Kidney (tissue), 22 donors: ENCODE measurements at places on chromosomes 3 and 15.

DNA sequence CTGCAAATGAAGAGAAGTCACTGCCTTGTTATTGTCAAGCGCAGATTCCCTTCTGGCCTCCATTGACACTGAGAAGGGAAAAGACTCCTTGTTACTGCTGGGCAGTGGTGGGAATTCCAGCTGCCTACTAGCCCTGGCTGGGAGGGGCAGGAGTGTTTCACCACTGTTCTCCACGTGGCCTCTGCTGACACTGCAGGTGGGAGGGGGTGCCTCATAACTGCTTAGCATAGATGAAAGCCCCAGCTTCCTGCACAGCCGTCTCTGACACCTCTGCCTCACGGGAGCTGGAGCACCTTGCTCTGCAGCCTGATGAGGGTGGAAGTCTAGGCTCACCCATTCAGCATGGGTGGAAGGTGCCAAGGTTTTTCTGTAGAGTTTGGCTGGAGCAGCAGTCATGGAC is 52.1 kb downstream of the TM2D3 start:
- H3K4me3 ChIP-seq: no peak overlapping the region
- H3K27ac ChIP-seq: no peak overlapping the region
- H3K27me3 ChIP-seq: no peaks in the 10 kb centered on the region
- no peaks in the 10 kb centered on the region for H3K36me3 ChIP-seq
- DNase-seq: no peak

- H3K4me3 ChIP-seq: no peak overlapping the region
- H3K4me1 ChIP-seq: no peaks in the 10 kb centered on the region
- H3K27ac ChIP-seq: no peak overlapping the region
- DNase-seq: no peak
Observed at GRCh38 chr15:42058791-42059190, 35.6 kb downstream of the PLA2G4D start.

DNA sequence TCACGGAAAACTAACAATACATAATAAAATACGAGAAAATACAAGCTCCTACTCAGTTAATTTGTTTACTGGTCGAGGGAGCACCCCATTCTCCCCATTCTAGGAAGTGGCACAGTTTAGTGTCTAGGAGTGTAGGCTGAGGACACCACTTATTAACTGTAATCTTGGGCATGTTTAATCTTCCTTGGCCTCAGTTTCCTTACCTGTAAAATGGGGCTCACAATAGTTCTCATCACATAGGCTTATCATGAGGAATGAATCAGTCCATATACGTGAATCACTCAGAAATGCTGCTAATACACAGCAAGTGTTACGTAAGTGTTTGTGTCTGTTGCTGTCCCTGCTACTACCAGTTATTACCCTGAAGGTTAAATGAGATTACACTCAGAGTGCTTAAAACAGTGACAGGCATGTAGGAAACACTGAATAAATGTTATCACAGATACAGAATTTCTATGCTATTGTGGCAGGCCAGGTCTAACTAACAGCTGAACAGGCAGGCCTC is 210.2 kb downstream of the OSBPL10 start:
- H3K4me3 ChIP-seq: no peak overlapping the region
- no peaks in the 10 kb centered on the region for H3K4me1 ChIP-seq
- no peaks in the 10 kb centered on the region for H3K27me3 ChIP-seq
- no peak overlapping the region for H3K27ac ChIP-seq

- no peaks in the 10 kb centered on the region for H3K27me3 ChIP-seq
- H3K4me3 ChIP-seq: no peak overlapping the region
- no peaks in the 10 kb centered on the region for H3K36me3 ChIP-seq
- H3K27ac ChIP-seq: no peak overlapping the region
- no peak for DNase-seq
Observed at GRCh38 chr3:50689558-50689957, 14.8 kb downstream of the DOCK3 start.

DNA sequence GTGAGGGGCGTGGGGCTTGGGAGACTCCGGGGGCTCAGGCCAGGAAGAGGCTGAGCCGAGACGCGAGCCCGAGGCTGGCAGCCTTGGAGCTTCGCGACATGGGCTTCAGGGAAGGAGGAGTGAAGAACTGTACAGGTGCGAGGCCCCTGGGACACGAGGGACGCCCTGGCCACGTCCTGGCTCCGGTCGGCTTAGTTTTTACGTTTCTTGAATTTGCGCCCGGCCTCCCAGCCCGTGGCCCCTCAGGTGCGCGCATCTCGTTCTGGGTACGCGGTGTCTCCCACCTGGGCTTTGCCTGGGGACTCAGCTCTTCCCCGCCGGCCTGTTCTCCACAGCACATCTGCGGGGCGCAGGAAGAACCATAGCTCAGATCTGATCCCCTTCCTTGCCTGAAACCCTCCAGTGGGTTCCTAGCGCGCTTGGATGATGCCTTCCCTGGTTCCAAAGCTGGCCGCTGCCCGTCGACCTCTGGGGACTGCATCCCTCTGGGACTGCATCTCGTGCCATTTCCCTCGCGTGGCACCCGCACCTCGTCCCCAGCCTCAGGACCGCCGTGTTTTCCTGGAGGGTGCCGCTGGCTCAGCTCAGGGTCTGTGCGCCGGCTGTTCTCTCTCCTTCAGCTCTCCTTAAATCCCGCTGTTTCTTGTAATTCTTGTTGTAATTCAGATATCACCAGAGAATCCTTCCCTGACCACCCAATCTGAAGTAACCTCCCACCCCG is 614 bp downstream of the CHCHD6 start:
- H3K36me3 ChIP-seq: no peaks in the 10 kb centered on the region
- no peak for DNase-seq
- no peaks in the 10 kb centered on the region for H3K4me1 ChIP-seq
- H3K4me3 ChIP-seq: peak overlapping the region; percentile 72
- no peak overlapping the region for H3K27ac ChIP-seq
- H3K27me3 ChIP-seq: no peaks in the 10 kb centered on the region
